AG08395 (cell line): ENCODE measurements at places on chromosomes 4 and X.

DNA sequence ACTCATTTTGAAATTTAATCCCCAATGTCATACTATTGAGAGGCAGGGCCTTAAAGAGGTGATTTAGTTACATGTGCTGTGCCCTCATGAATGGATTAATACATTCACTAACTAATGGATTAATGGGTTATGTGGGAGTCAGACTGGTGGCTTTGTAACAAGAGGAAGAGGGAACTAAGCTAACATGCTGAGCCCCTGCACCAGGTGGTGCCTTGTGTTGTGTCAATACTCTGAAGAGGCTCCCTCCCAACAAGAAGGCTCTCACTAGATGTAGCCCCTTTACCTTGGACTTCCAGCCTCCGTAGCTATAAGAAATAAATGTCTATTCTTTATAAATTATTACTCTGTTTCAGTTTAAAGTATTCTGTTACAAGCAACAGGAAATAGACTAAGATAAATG, 411.9 kb upstream of the EMCN start:
- DNase-seq, result no peak

DNA sequence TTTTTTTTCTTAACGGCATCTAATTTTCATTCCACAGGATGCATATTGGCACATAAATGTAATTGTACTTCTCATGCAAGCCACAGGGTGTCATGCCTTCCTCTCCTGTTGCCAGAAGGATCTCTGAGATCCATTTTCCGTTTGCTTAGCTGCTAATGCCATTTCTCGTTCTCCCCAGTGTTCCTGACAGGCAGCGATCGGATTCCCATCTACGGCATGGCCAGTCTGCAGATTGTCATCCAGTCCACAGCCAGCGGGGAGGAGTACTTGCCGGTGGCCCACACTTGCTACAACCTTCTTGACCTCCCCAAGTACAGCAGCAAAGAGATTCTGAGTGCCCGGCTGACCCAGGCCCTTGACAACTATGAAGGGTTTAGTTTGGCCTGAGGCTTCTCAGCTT, 8.9 kb upstream of the NAP1L5 start:
- peak; percentile 69 for DNase-seq

DNA sequence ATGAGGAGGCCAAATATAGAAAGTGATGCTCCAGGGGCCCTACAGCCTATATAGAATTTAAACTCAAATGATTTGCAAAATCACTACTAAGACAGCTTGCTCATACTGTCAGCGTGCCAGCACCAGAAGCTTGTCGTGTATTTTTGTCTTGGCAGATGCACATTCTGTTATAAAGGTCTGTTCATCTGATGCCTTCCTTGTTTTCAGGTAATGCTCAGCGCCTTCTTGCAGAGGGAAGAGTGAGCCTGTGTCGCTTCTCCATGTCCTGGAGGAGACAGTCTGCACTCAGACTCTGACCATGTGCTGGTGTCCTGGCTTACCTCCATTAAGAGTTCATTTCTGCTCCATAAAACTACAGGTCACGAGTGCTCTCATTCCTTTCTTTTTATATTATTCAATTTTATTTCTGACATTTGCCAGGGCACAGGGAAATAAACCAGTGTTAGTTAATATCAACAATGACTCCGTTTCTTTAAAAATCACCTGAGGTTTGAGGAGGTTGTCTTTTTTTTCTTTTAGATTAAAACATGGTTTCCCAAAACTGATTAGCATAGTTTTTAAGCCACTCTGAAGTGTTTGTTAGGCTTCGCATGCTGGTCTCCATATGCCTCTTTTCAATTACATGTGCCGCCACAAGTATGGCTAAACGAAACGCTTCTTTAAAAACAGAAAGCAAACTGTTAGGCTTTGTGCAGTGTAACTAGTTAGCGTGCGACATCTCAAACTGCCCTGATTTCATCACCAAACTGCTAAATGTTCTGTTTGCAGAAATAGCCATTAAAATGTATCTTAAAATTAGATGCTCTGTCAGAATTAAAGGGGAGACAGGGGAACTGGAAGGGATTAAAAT, 215.2 kb upstream of the GK2 start:
- DNase-seq, result peak; percentile 5

DNA sequence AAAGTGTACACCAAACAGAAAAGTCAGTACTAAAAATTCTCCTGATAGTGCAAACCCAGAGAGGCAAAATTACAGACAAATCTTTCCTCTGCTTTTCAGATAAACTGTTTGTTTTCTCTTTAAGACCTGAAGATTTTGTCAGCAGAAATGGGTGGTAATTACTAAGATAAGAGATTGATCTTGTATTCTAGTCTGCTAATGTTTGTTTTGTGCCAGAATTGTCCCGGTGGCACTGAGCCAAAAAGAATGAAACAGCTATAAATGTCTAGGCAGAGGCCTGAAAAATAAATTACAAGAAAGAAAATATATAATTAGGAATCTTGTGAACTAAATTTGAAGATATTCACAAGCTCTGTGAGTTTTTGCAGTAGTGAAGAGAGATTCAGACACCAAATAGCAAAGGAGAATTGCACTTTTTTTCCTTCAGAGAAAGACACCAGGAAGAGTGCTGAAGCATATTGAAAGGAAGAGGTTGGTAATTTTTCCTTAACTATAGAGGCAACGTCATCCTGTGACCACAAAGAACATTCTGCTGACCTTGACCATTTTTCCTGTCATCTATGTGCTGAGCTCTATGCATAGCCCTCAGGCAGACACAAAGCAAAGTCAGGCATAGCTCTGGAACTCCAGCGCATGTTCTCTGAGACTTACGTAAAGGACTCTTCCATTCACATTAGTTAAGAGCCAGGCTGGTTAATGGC, 314.5 kb upstream of the RASGEF1B start:
- DNase-seq, result no peak

- peak; percentile 16 for DNase-seq
Measured at GRCh38 chr4:14862891-14863290, 139.4 kb upstream of the CPEB2 start.

- DNase-seq, result peak; percentile 30
Measured at GRCh38 chr4:24003926-24004325, 114.1 kb upstream of the PPARGC1A start.

GRCh38 chr4:159101988-159102621, 774 bp upstream of the RAPGEF2 start:
- DNase-seq, result peak; percentile 13
